MV-4-11 (cell line): ENCODE measurements at places on chromosomes 6 and 20.

- no peak for DNase-seq
Observed at GRCh38 chr20:19860737-19861136, 102.7 kb downstream of the RIN2 start.

- no peak for DNase-seq
Observed at GRCh38 chr20:21575981-21576740, 62.3 kb upstream of the NKX2-2 start.

DNA sequence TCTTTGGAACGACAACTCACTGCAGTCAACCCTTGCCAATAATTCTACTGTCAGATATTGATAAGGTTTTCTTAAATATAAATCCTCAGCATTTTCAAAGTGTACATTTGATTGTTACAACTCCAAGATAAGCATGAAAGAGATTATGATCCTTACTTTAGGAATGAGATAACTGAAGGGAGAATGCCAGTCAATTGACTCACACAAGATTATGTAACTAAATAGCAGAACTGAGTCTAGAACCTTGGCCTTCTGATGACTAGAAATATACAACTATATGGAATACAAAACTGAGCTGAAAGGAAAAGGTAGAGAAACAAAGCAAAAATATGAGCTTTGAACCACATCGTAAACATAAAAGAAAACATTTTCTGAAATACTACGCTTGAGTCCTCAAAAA, 26.9 kb upstream of the STXBP5 start:
- DNase-seq: no peak

DNA sequence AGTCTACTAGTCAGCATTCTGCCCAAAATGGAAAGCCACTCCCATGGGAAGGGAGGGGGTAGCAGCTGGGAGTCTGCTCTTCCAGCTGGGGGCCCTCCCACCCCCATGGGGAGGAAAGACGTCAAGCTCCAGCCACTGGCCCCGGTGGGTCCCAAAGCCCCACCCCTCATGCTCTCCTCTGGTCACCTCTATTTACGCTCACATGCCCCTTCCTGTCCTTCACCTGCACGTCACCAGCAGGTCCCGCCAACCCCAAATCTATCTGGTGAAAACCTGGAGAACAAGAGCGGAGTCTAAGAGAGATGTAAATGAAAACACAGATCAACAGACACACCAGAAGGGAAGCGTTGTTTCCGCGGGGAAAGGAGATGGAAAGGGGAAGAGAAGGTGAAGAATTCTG, 30.0 kb upstream of the ZBP1 start:
- DNase-seq: no peak

DNA sequence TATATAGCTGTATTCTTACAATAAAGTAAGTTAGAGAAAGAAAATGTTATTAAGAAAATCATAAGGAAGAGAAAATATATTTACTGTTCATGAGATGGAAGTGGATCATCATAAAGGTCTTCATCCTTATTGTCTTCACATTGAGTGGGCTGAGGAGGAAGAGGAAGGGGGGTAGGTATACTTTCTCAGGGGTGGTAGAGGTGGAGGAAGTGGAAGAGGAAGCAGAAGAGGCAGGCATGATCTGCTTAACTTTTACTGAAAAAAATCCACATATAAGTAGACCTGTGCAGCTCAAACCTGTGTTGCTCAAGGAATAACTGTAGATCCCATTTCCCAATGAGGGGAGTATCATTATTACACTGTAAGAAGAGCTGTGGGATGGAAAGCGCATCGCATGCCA, 714.2 kb downstream of the KIF16B start:
- no peak for DNase-seq

- DNase-seq: no peak
Observed at GRCh38 chr20:2874456-2874855, 1.2 kb downstream of the PTPRA start.

GRCh38 chr6:111841822-111842221, 31.4 kb downstream of the FYN start:
- peak; percentile 83 for DNase-seq

- peak; percentile 14 for DNase-seq
Observed at GRCh38 chr20:38091441-38092216, 58.1 kb downstream of the RPRD1B start.

- no peak for DNase-seq
Observed at GRCh38 chr6:159075506-159076228, 30.9 kb upstream of the TAGAP start.

- DNase-seq: peak; percentile 72
Observed at GRCh38 chr6:165767228-165767627, 104.2 kb upstream of the PDE10A start.

- DNase-seq: no peak
Observed at GRCh38 chr6:135379647-135380046, 117.9 kb downstream of the AHI1 start.

- no peak for DNase-seq
Observed at GRCh38 chr6:128032042-128032441, 131.2 kb upstream of the THEMIS start.

GRCh38 chr6:158999154-158999665, 792 bp downstream of the RSPH3 start:
- DNase-seq: no peak

DNA sequence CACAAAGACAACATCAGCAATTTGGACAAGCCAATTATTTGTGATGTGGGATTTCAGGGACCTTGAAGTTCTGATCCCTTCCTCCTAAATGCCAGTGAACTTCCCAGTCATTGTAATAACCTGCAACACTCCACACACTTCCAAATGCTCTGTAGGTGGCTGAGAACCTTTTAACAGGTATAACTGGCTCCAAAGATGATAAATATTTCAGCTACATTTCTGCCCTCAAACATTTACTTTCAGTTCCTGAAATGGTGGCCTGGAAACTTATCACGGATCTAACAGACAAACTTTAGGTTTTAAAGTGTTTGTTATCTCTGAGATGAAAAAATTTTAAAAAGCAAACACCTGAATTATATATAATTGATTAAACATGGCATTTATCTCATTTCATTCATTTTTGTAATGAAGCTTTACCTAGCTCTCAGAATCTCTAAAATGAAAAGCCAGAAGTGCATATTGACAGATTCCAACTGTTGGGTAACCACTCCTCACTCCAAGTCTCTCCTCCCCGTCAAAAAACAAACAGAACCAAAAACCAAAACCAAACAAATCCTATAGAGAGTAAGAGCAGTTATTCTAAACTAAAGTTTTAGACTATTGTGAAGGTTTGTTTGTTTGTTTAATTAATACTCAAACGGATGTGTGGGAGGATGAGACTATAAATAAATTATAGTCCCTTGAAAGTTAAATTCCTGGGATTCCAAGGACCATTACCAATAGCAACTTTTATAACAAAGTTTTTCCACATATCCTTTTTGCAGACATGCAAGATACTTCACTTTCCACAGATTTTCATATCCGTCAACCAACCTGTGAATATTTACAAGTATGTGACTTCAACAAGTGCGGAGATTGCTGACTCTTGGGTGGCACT, 12.4 kb upstream of the KIAA0408 start:
- peak; percentile 29 for DNase-seq

DNA sequence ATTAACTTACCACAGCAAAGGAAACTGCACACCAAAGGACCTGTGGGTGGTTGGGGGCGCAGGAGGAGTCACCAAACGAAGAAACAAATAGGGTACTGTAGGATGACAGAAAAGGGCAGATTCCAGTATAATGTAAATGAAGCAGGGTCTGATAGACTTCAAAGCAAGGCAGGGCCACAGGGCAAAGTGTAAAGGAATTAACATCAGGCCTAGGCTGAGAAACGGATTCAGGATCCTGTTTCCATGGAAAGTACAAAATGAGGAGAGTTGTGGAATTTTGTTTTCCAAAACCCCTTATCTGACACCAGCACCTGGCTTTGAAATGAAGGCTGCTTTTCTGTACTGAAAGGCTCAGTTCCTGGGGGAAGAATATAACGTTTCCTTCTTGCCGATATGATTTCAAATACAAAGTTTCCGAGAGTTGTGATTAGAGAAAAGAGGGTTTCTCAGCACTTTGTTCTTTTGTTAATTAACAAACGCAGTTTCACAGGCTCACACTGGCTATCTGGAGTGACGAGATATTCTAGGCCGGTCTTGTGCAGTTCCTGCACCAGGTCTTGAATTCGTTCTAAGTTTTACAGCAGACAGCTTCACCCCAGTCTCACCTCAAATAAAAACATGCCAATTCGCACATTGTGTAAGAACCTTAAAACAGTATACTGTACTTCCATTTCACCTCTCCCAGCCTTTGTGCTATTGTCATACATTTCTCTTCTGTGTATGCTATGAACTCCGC, 5.8 kb downstream of the DEFB123 start:
- no peak for DNase-seq

GRCh38 chr20:3430376-3431069, 23.1 kb upstream of the DNAAF9 start:
- peak; percentile 99 for DNase-seq

DNA sequence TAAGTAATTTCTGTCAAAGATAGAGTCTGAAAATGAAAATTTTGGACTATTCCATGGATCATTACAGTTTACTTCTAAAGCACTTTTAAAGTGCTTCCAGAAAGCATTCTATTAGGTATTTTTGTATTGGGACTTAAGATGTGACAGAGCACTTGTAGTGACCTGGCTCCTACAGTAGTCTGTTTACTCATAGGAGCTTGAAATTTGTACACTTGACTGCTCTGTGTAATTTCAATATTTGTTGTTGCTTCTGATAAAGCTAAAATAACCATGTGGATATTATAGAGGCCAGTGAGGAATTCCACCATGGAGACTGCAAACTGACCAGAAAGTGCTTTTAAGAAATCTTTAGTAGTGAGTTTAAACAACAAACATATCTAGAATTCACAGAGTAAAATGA, 10.3 kb downstream of the NFYA start:
- no peak for DNase-seq

DNA sequence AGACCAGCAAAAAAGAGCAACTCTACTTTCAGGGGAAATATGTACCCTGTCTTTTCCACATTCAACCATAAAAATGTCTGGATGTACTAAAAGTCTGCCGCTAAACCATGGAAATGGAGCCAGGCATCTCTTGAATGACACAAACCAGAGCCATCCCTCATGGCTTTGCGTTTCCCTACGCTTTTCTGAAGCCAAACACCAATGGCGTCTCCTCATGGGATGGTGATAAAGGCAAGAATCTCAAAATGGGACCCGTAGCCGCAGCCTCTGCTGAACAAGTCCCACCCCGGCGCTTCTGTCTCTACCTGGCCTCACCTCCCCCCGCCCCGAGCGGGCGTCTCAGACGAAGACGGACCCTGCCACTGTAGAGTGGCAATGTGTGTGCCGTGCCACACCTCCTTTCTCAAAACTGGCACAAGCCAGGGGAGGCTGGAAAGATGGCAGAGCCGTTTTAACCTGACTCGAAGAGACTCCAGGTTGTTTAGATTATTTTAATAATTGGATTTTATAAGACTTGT, 80.3 kb upstream of the AFDN start:
- no peak for DNase-seq

- no peak for DNase-seq
Observed at GRCh38 chr20:60332523-60332922, 374.3 kb downstream of the CDH26 start.

DNA sequence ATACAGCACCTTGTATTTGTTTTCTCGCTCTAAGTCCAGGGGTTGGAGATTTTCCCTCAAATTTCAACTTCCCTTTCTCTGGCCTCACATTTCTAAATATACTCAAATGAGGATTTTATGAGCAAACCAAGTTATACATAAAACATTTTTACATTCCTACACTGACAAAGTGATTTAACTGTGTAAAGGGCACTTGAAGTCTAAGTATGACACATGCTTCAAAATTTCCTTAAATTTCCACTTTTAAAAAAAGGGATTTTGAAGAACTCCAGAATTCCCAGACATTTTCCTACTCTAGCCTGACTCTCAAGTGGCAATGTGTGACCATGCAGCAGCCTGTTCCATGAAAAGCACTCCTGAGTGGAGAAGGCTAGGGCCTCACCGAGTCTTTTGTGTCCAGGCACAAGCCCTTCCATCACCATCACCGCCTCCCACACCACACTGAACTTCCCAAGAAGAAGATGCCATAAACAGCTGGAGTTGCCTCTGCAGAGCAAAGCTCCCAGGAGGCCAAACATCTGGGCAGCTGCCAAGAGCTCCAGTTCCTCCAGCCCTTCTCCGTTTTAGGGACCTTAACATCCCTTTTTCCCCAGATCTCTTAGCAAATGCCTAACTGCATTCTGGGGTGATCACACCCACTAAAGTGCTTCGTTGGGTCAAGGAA, 68.9 kb downstream of the NCR2 start:
- DNase-seq: no peak

DNA sequence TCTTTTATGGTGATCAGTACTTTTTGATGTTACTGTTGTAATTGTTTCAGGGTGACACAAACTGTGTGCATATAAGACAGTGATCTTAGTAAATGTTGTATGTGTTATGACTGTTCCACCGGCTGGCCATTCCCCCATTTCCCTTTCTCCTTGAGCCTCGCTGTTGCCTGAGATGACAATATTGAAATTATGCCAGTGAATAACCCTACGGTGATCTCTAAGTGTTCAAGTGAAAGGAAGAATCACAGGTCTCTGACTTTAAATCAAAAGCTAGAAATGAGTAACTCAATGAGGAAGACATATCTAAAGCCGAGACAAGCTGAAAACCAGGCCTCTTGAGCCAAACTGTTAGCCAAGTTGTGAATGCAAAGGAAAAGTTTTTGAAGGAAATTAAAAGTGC, 32.3 kb downstream of the TULP4 start:
- DNase-seq: no peak

GRCh38 chr20:23955896-23956295, 32.7 kb downstream of the GGTLC1 start:
- no peak for DNase-seq

- no peak for DNase-seq
Observed at GRCh38 chr20:54681869-54682268, 206.5 kb downstream of the DOK5 start.

- DNase-seq: no peak
Observed at GRCh38 chr6:43682724-43683429, 4.7 kb downstream of the MRPS18A start.

DNA sequence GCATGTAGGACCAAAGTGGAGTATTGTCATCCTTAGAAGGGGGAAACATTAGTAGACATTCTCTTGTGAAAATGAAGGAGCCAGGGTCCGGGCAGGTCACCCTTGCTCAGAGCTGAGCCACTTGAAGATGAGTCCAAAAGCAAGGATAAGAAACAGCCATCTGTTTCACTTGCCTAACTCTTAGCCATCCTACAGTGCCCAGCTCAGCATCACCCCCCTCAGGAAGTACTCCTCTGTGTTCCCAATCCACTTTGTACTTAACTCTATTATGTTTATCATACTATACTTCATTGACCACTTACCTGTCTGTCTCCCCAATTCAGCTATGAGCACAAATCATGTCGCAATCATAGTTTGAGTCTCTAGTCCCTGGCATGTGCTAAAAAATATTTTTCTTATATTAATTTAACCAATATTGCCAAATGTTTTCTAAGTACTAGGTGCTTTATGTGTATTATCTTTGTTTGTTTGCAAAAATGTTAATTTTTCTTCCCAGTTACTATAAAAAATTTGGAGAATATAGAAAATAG, 8.1 kb upstream of the TOX2 start:
- no peak for DNase-seq

- no peak for DNase-seq
Observed at GRCh38 chr6:22926790-22927354, 357.5 kb downstream of the HDGFL1 start.

GRCh38 chr6:89615882-89616281, 22.7 kb downstream of the LYRM2 start:
- DNase-seq: no peak
